Breast epithelium (tissue), 4 donors: ENCODE measurements at places on chromosomes 6 and 20. TPM values are rescaled to one million over a fixed set of nuclear protein-coding genes. Genes with fewer than 3 reads are reported as not detected.

The SNX9 gene
- total RNA-seq: 83.2 TPM

GRCh38 chr6:118736440-118736839 is 85.0 kb upstream of the CEP85L start:
- no peak for DNase-seq

DNA sequence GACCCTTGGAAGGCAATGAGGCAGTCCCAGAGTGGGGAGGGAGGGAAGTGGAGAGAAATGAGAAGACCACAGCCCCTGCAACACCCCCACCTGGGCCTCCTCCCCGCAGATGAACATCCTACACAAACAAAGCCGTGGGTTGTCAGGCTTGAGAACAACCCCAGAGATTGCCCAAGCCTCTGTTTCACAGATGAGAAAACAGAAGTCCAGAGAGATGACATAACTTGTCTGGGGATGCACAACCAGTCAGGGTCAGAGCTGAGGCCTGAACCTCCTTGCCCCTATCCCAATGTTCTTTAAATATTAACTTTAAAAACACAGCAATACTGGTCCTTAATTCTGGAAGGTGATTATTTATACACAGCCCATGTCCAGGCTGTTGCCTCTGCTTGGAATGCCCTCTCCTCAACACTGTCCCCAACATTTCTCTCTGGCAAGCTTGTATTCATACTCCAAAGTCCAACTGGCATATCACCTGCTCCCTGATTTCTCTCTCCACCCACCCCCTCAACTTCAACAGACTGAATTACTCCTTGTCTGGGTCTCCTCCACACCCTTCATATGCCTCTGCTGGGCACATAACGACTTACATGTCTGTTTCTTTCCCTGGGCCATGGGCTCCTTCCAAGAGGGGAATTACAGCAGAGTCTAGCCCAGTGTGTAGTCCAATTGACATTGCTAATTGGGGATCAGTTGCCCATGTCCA is 135.5 kb upstream of the LRFN2 start:
- DNase-seq: no peak

GRCh38 chr20:40776466-40777457 is 87.7 kb upstream of the MAFB start:
- DNase-seq: no peak

GRCh38 chr20:19867074-19867473 is 109.0 kb downstream of the RIN2 start:
- no peak for DNase-seq

The VGLL2 gene
- total RNA-seq: not detected

The PGC gene
- not detected for total RNA-seq

The TMEM217 gene
- 0.66 TPM for total RNA-seq

The KHDC3L gene
- not detected for total RNA-seq

DNA sequence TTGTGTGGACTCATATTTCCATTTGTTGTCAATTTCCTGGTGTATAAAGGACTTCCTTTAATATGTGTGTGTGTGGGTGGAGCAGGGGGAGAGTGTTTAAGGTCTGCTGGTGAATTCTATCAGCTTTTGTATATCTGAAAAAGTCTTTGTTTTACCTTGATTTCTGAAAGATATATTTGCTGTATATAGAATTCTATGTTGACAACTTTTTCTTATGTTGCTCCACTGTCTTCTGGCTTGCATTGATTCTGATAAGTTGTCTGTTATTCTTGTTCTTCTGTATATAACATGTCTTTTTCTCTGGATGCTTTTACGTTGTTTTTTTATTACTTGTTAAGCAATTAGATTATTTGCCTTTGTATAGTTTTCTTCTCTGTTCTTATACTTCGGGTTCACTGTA is 90.0 kb upstream of the CEP162 start:
- no peak for DNase-seq

The UBE3D gene
- total RNA-seq: 14.7 TPM

DNA sequence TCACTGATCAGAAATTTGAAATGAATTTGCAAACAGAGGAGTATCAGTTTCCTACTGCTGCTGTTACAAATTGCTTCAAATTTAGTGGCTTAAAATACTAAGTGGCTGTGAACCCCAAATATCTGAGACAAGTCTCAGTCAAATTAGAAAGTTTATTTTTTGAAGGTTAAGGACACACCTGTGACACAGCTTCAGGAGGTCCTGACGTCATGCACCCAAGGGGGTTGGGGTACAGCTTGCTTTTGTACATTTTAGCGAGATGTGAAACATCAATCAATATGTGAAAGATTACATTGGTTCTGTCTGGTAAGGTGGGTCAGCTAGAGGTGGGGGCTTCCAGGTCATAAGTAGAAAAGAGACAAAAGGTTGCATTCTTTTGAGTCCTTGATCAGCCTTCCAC is 21.4 kb upstream of the ZFP64 start:
- no peak for DNase-seq

GRCh38 chr6:37131104-37131959 is 38.6 kb upstream of the PIM1 start:
- DNase-seq: peak; percentile 87

DNA sequence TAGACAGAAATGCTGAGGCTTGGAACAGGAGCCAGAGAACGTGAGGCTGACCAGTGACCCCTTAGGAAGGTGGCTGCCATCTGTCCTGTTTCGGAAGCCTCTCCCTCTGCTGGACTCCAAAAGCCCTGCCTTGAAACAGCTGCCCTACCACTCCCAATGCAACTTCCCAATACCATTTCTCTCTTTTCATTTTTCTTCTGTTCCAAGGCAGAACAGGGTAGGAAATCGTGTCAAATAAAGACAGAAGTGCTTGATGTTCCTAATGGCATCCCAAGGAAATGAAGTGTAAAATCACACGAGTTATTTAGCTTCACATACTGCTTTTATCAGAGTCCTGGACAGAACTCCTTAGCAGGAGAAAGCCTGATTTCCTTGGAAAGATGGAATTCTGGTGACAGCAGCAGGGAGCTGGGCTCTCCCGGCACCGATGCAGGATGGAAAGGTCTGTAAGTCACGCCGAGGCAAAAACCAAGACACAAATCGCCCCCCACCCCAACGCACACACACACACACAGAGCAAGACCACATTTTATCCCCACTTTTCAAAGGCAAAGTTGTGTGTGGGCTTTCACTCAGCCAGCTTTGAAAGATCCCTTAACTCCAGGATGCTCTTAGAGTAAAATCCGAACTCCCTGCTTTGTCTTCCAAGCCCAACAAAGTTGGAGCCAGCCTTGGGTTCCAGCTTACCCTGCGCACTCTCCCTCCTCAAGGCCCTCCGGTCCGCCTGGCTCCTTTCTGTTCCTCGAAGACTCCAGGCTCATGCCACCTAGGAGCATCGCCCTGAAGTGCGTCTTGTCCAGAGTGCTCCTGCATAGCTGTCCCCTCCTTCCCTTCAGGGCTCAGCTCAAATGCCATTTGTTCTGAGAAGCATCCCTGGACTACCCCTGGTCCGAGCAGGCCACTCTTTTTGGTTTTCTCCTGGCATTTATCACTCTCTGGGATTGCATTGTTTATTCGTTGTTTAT is 11.6 kb upstream of the STX16 start:
- DNase-seq: no peak

The PAK5 gene
- total RNA-seq: not detected

DNA sequence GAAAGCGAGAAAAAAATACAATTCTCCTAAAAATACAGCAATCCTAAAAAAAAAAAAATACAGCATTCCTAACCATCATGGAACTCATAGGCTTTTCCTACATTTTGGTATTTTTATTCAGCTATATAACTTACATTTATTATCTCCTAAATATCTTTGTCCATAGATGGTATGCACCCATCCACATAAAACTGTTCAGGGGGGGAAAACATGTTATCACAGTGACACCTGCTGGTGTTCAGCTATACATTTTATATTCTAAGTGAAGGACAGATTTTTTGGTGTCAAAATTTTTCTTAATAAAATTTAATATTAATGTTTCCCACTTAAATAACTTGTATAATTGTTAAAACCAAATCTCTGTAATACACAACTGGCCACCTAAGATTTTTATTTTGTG is 58.0 kb downstream of the BLOC1S5 start:
- DNase-seq: no peak

- DNase-seq: peak; percentile 86
These were observed 103.1 kb upstream of the SPACA1 start for GRCh38 chr6:87944541-87944954.

The LRRC1 gene
- total RNA-seq: 10.1 TPM

GRCh38 chr6:158544428-158544827 is 15.5 kb upstream of the TMEM181 start:
- DNase-seq: no peak

DNA sequence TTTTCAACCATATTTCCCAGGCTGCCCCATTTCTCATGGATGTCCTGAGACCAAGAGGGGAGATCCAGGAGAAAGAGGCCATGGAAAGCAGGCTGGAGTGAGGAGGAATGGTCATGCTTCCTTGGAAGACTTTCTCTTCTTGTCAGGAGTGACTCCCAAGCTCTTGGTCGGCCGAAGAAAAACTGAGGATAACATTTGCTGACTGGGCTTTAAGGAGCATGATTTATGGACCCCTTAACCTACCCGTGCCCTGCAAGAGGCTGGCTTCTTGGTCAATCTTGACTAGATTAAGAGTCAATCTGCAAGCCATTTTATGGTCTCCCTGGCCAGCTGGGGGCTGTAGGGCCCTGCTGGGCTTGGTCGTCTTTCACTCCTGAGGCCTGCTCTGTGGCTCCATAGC is 22.8 kb downstream of the ADGRF4 start:
- DNase-seq: no peak

- DNase-seq: no peak
These were observed 30.8 kb downstream of the ISM1 start for GRCh38 chr20:13251904-13252297.

The C6orf58 gene
- 0.66 TPM for total RNA-seq

- no peak for DNase-seq
These were observed 39.8 kb upstream of the SMIM29 start for GRCh38 chr6:34288581-34288980.

DNA sequence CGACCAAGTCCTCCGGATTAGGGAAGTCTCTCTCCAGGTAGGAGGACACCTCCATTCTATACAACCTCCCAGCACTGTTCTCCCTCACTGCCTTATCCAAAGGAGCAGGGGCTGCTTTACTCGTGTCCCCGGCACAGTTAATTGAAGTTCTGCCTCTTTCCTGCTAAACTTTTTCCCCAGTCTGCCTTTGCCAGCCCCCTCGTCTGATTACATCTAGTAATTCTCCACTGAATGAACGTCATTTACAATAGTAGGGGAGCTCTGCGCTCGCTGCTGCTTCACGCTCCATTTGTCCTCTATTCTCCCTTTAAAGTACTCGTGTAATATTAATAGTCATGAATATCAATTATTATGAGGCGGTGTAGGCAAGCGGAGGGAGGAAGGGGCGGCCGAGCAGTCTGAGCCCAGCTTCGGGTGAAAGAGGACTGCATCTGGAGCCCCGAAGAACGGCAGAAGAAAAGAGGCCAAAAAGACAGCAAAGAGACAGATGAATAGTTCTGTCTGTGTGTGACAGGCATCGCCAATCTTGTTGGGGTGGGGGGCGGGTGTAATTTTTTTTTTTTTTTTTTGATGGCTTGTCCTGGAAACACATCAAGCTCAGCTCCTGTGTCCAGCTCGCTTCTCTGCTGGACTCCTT is 2.9 kb downstream of the TFAP2B start:
- DNase-seq: no peak

The HRH3 gene
- not detected for total RNA-seq

- DNase-seq: no peak
These were observed 90.8 kb upstream of the HDAC2 start for GRCh38 chr6:114061741-114062140.

The TAGAP gene
- total RNA-seq: 2.9 TPM
